ENCODE measurements at places on chromosomes 7 and 10.

GRCh38 chr7:135990258-135990657 is 13.1 kb upstream of the MTPN start:
- H3K4me3 ChIP-seq: no peak overlapping the region
- no peak for DNase-seq
- H3K27me3 ChIP-seq: no peaks in the 10 kb centered on the region
- no peak overlapping the region for H3K27ac ChIP-seq
- no peaks in the 10 kb centered on the region for H3K4me1 ChIP-seq
- H3K36me3 ChIP-seq: no peaks in the 10 kb centered on the region

GRCh38 chr7:33904681-33905388 is 504 bp upstream of the BMPER start:
- DNase-seq: peak; percentile 61
- peaks cover 85% of the 10 kb centered on the region for H3K27me3 ChIP-seq
- H3K36me3 ChIP-seq: no peaks in the 10 kb centered on the region
- H3K4me1 ChIP-seq: no peaks in the 10 kb centered on the region

DNA sequence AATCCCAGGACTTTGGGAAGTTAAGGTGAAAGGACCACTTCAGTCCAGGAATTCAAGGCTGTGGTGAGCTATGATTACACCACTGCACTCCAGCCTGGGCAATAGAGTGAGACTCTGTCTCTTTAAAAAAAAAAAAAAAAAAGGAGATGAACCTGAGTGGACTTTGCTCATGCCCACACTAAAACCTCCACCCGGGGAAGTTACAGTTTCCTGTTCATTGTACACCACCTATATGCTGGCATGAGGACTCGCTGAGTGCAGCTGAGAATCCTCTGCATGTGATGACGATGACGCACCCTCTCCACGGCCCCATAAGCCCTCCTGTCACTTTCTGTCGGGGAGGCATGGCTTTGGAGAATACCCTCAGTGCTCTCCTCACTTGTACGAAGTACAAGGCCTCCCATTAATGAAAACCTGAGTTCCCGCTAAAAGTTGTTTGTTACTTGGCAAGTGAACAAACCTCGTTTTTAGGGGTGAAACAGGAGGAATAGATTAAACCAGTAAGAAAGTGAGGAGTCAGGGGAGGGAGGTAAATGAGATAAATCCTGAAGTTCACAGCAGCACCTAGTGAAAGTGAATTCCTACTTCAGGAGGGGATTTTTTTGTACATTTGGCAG is 15.9 kb downstream of the TMEM176B start:
- peak overlapping the region; percentile 82 for H3K27ac ChIP-seq
- H3K4me3 ChIP-seq: no peak overlapping the region
- DNase-seq: peak; percentile 77
- H3K4me1 ChIP-seq: peaks cover 52% of the 10 kb centered on the region

- H3K4me1 ChIP-seq: no peaks in the 10 kb centered on the region
- no peak overlapping the region for H3K27ac ChIP-seq
- no peak overlapping the region for H3K4me3 ChIP-seq
- H3K36me3 ChIP-seq: no peaks in the 10 kb centered on the region
Observed at GRCh38 chr10:10545771-10546170, 471.9 kb upstream of the CELF2 start.

GRCh38 chr10:59896191-59896590 is 10.2 kb downstream of the CCDC6 start:
- DNase-seq: no peak
- peaks cover 53% of the 10 kb centered on the region for H3K4me1 ChIP-seq
- H3K27ac ChIP-seq: peak overlapping the region; percentile 18
- no peak overlapping the region for H3K4me3 ChIP-seq
- no peaks in the 10 kb centered on the region for H3K27me3 ChIP-seq

GRCh38 chr7:100384628-100385294 is 11.5 kb downstream of the PILRA start:
- peaks cover 3% of the 10 kb centered on the region for H3K27me3 ChIP-seq
- no peaks in the 10 kb centered on the region for H3K36me3 ChIP-seq
- H3K4me1 ChIP-seq: no peaks in the 10 kb centered on the region
- H3K27ac ChIP-seq: no peak overlapping the region

GRCh38 chr7:99499371-99499720 is 735 bp downstream of the ZNF394 start:
- no peaks in the 10 kb centered on the region for H3K27me3 ChIP-seq
- H3K4me1 ChIP-seq: peaks cover 14% of the 10 kb centered on the region
- peak overlapping the region; percentile 93 for H3K27ac ChIP-seq

DNA sequence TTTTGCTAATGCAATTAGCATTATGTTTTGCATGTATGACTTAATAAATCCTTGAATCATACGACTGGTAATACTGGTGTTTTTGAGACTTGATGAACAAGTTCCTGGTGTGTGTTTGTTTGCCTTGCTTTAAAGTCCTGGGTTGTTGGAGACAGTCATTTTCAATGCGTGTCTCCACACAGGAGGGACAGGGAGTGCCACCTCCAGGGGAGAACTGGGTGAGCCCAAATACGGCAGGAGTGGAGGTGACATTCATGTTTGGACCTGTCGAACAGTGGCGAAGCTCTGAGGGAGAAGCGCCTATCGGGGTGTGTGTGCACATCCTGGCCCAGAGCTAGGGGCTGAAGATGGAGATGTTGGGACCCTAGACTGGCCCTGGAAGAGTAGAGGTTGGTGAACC is 43.8 kb downstream of the DAGLB start:
- no peak for DNase-seq
- no peaks in the 10 kb centered on the region for H3K36me3 ChIP-seq
- H3K27ac ChIP-seq: no peak overlapping the region
- peaks cover 15% of the 10 kb centered on the region for H3K4me1 ChIP-seq
- H3K27me3 ChIP-seq: no peaks in the 10 kb centered on the region

- H3K27me3 ChIP-seq: no peaks in the 10 kb centered on the region
- H3K27ac ChIP-seq: no peak overlapping the region
- H3K4me1 ChIP-seq: no peaks in the 10 kb centered on the region
- no peak for DNase-seq
- H3K36me3 ChIP-seq: no peaks in the 10 kb centered on the region
- H3K4me3 ChIP-seq: no peak overlapping the region
Observed at GRCh38 chr10:59757966-59758365, 4.7 kb upstream of the MRLN start.

DNA sequence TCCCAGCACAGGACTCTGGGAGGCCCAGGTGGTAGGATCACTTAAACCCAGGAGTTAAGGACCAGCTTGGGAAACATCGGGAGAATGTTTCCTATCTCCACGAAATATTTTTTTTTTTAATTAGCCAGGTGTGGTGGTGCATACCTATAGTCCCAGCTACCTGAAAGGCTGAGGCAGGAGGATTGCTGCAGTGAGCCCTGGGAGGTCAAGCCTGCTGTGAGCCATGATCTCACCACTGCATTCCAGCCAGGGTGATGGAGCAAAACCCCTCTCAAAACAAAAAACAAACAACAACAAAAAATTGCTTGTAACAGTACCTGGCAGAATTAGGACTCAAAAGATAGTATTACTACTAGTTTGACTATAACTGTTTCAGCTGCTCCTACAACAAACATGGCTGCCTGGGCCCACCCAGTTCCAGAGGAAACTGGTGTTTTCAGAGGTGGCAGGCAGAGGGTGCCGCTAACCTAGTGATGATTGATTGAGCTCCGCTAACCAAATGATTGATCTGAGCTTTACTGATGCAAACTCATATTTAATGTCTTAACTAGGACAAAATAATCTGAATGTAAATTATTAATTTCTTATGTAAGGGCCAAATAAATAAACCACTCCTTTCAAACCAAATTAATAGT is 57.0 kb downstream of the AP3M1 start:
- no peaks in the 10 kb centered on the region for H3K36me3 ChIP-seq
- no peak for DNase-seq
- no peak overlapping the region for H3K4me3 ChIP-seq

- no peak overlapping the region for H3K27ac ChIP-seq
- H3K4me3 ChIP-seq: no peak overlapping the region
- no peaks in the 10 kb centered on the region for H3K4me1 ChIP-seq
- H3K36me3 ChIP-seq: no peaks in the 10 kb centered on the region
- H3K27me3 ChIP-seq: no peaks in the 10 kb centered on the region
Observed at GRCh38 chr7:150831851-150832250, 20.5 kb upstream of the AOC1 start.

DNA sequence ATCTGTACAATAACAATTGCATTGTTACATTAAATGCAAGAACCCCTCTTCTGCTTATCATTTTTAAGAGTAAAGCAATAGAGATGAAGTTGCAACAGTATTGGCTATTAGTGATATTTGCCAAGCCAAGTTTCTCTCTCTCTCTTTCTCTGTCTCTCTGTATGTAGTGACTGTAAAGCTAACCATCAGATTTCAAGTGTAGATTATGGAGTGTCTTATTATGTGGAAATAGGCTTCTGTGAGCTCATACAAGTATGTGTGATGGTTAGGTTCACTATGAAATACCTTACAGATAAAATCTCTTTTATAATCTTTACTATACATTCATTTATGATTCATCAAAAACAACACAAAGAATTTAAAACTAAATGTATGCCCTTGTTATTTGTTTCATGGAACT is 28.6 kb upstream of the NRP1 start:
- H3K36me3 ChIP-seq: no peaks in the 10 kb centered on the region
- no peak overlapping the region for H3K4me3 ChIP-seq
- H3K4me1 ChIP-seq: no peaks in the 10 kb centered on the region
- no peak overlapping the region for H3K27ac ChIP-seq

DNA sequence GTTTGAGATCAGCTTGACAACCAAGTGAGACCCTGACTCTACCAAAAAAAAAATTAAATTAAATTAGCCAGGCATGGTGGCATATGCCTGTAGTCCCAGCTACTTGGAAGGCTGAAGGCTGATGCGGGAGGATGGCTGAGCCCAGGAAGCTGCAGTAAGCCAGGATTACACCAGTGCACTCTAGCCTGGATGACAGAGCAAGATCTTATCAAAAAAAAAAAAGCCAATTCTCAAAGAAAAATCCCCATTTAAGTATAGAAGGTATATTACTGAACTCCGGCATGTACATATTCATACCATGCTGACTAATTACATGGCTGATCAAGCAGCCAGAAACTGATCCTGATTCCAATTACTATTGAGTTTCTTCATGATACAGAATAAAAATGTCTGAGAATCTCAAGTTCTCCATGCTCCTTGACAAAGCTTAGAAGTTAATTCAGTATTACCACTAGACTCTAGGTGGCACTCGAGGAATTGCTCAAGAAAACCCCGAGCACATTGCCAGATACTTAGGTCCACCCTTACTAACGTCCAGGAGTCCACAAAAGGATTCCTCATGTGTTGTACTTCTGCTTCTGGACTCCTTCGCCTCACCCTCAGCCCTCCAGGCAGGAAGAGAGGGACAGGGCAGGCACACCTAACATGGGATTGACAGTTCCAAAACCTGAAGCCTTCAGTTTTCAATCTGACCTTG is 148.9 kb downstream of the PARD3 start:
- no peaks in the 10 kb centered on the region for H3K4me1 ChIP-seq
- DNase-seq: peak; percentile 85
- H3K27ac ChIP-seq: peak overlapping the region; percentile 1
- H3K36me3 ChIP-seq: no peaks in the 10 kb centered on the region
- no peak overlapping the region for H3K4me3 ChIP-seq

DNA sequence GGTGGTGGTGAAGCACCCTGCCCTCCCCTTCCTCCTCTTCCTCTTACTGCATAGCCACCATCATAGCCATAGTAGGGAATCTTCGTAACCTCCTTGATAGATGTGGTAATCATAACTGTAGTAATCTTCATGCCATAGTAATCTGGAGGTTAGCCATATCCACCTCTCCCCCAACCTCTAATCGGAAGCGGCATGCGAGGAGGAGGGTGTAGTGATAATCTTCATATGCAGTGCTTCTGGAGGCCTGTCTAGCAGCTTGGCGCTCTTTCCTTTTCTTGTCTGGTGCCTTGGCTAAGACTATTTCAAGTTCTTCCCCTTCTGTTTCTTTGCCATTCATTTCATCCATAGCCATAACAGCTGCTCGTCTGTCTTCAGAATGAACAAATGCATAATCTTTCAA is 90.9 kb downstream of the MLLT10 start:
- H3K27ac ChIP-seq: no peak overlapping the region
- H3K4me1 ChIP-seq: no peaks in the 10 kb centered on the region
- no peak overlapping the region for H3K4me3 ChIP-seq
- no peaks in the 10 kb centered on the region for H3K27me3 ChIP-seq
- no peaks in the 10 kb centered on the region for H3K36me3 ChIP-seq
- no peak for DNase-seq
